T-helper 22 cell (primary cell): ENCODE measurements at places on chromosomes 4 and X.

DNA sequence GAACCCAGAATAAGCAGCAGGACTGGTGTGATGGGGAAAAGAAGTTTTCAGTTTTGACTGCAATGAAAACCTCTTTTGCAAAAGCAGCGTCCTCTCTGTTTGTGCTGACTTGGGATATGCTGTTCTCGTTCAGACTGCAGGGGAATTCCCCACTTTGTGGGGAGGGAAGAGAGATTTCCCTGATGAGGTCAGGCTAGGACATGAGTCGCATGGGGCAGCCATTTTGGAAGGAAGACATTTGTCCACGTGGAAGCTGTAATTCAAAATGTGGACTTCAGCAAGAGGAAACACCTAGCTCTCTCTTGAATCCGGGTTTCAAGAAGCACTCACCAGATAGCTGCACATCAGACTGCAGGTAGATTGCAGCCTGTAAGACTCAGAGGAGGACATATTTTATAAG is 39.3 kb downstream of the ING2 start:
- no peak for DNase-seq

- DNase-seq = no peak
These were observed 465.3 kb downstream of the C4orf33 start for GRCh38 chr4:129561280-129561679.

DNA sequence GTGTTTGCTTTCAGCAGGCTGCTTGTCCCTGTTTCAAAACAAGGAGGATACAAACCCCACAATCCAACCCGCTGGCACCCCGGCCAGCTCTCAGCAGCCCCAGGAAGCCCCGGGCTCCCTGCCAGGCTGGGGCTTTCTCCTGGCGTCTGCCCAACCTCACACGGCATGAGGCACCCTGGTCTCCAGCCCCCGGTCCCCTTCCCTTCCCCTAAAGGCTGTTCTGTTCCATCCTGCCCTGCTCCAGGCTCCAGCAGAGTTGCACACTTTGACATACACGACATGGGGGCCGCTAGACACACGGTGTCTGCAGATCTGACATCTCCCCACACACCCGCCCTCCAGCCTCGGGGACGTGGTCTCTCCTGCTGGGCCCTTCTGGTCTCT is 107.7 kb upstream of the ADRA2C start:
- no peak for DNase-seq

GRCh38 chr4:114588305-114588704 is 10.3 kb upstream of the UGT8 start:
- DNase-seq = no peak

DNA sequence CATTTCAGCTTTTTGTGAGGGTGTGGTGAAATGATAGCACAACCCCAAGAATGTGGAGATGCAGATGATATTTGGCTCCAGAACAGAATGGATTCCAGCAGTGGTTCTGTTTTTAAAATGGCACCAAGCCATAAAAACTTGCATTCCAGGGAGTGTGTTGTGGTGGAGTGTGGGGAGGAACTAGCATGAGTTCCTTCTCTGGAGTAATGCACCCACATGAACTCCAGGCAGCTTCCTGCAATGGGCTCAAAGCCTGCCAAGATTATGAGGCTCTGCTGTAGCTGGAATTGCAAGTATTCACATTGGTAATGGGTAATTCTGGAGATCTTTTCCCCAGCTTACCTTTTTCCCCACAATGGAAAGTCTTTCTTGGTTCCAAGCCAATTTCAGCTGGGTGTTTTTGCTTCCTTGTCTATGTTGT is 161.4 kb downstream of the RAB28 start:
- DNase-seq = no peak

- no peak for DNase-seq
These were observed 181.9 kb upstream of the ANXA3 start for GRCh38 chr4:78369679-78370078.

DNA sequence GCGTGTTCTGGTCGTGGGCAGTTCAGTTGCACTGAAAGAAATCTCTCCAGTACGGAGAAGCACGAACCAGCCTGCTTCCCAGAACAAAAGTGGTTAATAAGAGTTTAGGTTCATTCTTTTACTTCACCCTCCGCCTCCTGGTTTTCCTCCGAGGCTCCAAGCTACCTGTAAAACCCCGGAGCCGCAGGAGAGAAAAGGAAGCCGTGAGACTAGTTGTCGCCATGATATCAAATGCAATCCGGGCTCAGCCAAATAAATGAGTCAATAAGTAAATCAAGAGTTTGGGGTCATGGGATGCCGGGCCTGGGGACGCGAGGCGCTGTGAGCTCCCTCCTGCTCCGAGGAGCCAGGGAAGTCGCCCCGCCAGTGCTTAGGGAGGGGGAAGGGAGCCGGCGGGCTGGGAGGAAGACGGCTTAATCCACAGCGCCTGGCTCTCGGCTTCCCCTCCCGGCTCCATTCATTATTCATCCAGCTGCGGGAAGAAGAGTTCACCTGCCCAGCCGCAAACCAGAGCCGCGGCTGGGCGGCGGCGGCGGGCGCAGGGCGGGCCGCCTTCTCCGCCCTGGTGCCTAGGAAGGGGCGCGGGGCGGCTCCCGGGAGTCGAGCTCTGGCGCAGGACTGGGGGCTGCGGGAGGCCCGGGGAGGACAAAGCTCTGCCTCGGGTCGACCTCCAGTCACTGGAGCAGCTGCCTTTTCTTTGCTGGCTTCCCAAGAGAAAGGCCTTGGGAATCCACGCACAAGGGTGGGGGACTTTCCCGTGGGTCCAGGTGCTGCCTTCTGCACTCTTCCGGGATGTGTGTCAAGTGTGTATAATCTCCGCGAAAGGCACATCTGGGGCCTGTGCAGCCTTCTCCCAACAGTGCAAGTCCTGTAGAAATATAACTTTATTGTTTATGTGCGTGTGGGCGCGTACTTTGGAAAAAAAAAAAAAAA is 1.7 kb downstream of the FRAS1 start:
- no peak for DNase-seq

DNA sequence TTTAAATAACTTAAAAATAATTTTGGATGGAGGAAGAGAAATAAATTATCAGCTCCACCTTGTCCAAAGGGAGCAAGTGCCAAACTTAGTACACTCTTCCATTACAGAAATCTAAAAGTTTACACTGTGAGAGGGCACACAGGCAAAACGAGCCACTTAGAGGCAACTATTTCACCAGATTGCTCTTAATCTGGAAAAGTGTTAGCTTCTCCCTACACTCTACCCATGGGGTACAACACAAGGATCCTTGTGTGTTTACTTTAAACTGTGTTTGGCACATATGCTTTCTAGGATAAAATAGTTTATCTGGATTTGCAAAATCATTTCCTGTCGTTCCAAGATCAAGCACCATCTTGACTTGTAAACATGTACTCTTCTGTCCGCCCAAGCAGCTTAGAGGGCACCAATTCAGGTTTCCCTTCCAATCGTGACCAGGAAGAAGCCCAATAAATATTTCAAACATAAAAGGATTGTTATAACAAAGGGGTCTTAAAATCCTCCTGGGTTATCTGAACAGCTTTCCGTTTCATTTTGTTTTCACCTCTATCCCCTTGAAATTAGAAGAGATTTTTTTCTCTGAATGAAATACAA is 29.0 kb upstream of the KDR start:
- no peak for DNase-seq

- DNase-seq = no peak
These were observed 2.0 kb downstream of the PCDH19 start for GRCh38 chrX:100407784-100408712.

DNA sequence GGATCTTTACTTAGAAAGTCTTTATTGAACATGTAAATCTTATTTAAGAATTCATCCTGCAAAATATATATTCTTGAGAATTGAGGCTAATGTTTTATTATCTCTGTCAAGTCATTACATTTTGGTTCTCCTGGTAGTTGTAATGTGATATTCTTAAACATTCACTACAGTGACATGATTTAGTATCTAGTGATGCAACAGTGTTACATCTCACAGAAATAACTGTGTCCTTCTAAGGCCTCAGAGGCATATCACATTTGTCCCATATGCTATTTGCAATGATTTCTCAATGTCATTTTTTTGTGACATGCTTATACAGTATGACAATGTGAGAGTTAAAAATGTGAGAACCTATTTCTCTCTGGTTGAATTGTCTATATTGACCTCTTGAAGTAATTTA is 34.1 kb downstream of the PRRG1 start:
- DNase-seq = no peak

DNA sequence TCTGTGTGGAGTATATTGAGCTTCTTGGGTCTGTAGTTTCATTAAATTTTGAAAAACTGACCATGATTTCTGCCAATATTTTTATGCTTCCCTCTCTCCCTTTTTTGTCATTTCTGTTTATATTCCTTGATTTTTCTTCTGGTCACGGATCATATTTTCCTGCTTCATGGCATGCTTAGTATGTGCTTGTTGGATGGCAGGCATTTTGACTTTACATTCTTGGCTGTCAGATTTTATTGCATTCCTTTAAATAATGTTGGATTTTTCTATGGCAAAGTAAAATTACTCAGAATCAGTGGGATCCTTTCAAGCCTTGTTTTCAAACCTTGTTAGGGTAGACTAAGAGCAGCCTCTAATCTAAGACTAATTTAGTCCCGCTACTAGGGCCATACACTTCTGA is 531.8 kb downstream of the IL15 start:
- no peak for DNase-seq

DNA sequence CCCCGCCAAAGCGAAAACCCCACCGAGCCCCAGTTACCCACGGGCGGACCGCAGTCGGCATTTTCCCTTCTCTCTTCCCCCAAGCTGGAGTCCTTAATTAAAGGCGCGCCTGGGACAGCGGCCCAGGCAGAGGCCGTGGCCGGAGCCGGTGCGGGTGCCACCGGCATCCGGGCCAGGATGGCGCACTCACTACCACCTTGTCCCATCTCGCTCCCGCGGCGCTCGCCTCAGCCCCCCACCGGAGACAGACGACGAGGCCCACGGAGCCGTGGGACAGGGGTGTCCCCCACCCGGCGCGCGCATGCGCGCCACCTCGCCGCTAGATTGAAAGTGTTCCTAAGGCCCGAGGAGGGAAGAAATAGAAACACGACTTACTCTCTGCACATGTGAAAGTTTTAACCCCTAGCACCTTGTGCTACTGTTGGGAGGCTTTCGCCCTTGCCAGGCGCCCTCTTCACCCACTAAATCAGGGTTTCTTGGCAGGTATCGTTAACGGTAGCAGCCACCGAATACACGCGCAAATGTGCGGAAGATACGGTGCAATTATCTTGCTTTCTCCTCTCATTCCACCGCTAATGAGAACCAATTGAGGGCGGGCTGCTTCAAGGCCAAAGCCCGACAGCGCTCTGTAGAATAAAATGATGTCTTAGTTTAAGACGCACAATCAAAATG is 64.3 kb upstream of the CCDC160 start:
- DNase-seq = no peak
